ENCODE measurements at places on chromosomes 5 and 9. TPM values are rescaled to one million over a fixed set of nuclear protein-coding genes. Genes with fewer than 3 reads are reported as not detected.

GRCh38 chr9:91865041-91865440 lies 85.0 kb downstream of the ROR2 start:
- H3K4me3 ChIP-seq: no peak overlapping the region
- no peak for DNase-seq
- no peak overlapping the region for H3K27ac ChIP-seq
- H3K27me3 ChIP-seq: no peaks in the 10 kb centered on the region
- H3K36me3 ChIP-seq: no peaks in the 10 kb centered on the region

The AFAP1L1 gene
- 0.45 TPM for total RNA-seq

The SPAG8 gene
- 0.29 TPM for total RNA-seq

DNA sequence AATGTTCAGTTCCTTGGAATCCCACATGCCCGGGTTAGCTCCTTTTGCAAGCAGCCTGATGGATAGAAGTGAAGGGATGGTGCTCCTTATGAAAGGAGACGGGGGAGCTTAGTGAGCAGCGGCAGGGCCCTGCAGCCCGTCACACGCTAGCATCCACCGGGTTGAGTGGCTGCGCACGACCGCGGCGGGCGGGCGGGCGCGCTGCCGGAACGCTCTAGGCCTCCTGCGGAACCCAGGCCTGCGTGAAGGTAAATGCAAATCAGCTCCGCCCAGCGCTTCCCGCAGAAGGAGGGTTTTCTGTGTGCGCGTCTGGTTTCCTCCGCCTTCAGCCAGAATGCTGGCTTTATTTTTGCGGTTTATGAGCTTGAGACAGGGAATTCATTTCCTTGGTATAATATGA lies 19.8 kb downstream of the IL12B start:
- peak overlapping the region; percentile 23 for H3K4me3 ChIP-seq
- no peaks in the 10 kb centered on the region for H3K36me3 ChIP-seq
- DNase-seq: no peak
- peaks cover 4% of the 10 kb centered on the region for H3K4me1 ChIP-seq
- H3K27ac ChIP-seq: no peak overlapping the region
- H3K27me3 ChIP-seq: no peaks in the 10 kb centered on the region

DNA sequence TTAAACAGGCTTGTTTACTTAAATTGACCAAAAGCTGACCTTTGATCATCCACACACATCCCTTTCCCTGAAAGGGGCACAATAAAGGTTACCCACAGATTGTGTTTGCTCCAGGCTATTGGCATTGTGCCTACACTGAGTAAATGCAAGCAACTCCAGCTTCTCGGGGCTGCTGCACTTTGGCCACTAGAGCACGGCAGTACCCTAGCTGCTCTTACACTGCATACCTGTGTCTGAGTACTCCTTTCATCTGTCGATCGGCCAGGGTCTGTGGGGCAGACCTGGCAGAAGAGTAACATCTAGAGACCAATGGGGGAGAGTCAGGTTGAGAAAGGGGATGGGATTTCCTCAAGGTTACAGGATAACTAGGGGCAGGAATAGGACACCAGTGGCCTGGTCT lies 281.9 kb upstream of the NMUR2 start:
- DNase-seq: no peak
- no peaks in the 10 kb centered on the region for H3K27me3 ChIP-seq
- no peak overlapping the region for H3K27ac ChIP-seq
- no peak overlapping the region for H3K4me3 ChIP-seq
- H3K4me1 ChIP-seq: no peaks in the 10 kb centered on the region

The TNFSF8 gene
- 0.20 TPM for total RNA-seq

The PCDHAC2 gene
- not detected for total RNA-seq

GRCh38 chr9:76198336-76198735 lies 195.9 kb downstream of the RFK start:
- H3K27ac ChIP-seq: no peak overlapping the region
- no peak overlapping the region for H3K4me3 ChIP-seq
- H3K4me1 ChIP-seq: no peaks in the 10 kb centered on the region

- no peak for DNase-seq
- no peaks in the 10 kb centered on the region for H3K36me3 ChIP-seq
These were observed 14.9 kb upstream of the CTXN3 start for GRCh38 chr5:127634007-127634406.

DNA sequence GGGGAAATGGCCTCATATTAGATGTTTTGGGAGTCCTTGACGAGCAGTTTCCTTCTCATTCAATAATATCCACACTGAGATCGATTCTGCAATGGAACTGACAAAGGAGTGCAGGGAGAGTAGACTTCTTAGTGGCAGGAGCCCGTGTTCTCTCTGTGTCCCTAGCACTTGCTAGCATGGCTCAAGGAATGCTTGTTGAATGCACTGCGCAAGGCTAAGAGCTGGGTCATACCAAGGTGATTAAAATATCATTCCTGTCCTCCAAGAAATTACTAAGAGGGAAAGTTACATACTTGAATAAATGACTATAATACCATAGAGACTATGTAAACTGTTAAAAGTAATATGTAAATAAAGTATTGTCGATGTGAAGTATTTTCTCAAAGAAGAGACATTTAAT lies 630.1 kb downstream of the IRX1 start:
- no peaks in the 10 kb centered on the region for H3K4me1 ChIP-seq
- no peaks in the 10 kb centered on the region for H3K36me3 ChIP-seq
- H3K27ac ChIP-seq: no peak overlapping the region
- no peak overlapping the region for H3K4me3 ChIP-seq

DNA sequence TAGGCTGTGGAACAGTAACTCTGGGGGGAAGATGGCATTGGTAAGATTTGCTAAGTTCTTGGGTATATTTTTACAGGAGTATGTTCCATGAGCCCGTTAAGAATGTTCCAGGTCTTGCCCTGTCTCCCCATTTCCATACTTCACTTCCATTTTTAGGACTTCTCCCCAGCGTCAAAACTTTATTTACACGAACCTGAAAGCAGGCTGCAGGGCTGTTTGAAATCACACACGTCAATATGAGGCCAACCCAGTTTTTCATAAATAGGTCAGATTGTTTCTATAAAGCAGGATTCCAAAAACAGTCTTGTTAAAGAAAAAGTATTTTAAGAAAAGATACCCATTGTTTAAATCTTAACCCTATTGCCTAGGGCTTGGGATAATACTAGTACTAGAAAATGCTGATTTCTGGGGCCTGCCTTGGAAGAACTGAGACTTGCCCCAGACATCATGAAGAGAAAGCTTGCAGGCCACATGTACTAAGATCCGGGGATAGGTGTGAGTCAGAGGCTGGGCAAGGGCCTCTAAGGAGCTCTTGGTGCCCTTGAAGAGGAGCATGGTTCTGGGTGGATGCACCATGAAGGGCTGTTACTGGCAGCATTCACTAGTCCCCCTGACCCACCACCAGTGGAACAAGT lies 24.2 kb downstream of the TRIO start:
- H3K27me3 ChIP-seq: no peaks in the 10 kb centered on the region
- H3K27ac ChIP-seq: no peak overlapping the region
- H3K4me1 ChIP-seq: peaks cover 40% of the 10 kb centered on the region
- no peak overlapping the region for H3K4me3 ChIP-seq
- no peak for DNase-seq

The SPINK14 gene
- not detected for total RNA-seq

The SLC25A48 gene
- 1.6 TPM for total RNA-seq

- no peaks in the 10 kb centered on the region for H3K27me3 ChIP-seq
- no peak overlapping the region for H3K27ac ChIP-seq
- peaks cover 5% of the 10 kb centered on the region for H3K4me1 ChIP-seq
- no peaks in the 10 kb centered on the region for H3K36me3 ChIP-seq
- H3K4me3 ChIP-seq: no peak overlapping the region
- peak; percentile 11 for DNase-seq
These were observed 145.2 kb downstream of the EDIL3 start for GRCh38 chr5:84239494-84239893.

DNA sequence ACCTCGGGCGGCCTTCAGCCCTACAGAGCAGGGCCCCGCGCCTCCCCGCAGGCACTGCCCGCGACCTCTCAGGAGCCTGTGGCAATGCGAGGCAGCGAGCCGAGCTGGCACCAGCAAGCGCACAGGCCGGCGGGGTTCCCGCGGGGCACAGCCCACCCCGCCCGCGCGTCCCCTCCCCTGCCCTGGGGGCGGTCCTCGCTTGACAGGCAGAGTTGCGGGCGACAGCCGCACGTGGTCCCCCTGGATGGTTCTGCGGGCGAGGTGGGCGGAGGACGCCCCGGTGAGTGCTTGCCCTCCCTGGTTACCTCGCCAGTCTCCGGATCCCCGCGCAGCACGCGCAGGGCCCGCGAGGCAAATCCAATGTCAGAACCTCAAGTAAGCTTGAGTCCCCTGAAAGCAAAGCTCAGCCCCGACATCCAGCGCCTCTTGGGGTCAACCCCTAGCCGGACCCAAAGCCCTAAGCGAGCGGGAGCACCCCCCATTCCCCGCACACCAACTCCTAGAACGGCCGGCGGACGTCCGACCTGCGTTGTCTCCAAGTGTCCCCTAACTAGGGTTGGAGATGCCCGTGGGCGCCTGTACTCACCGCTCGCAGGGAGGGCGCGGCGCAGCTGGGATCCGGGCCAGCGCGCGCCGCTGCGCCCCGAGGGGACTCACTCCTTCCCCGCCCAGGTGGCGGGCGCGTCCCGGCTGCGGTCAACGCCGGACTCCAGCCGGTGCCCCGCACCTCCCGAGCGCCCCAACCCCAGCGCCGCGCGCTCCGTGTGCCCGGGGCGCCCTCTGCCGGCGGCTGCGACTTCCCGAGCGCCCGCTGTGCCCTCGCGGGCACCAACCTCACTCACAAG lies at the start of gene DRD1:
Gene DRD1, minus strand, starts transcription at position 123 of the 845 bp plus-strand sequence. CDS start 1,083 bp downstream, outside the sequence.
- H3K27ac ChIP-seq: peak within 1 kb of the TSS; percentile 32
- no peaks in the 10 kb centered on the region for H3K4me1 ChIP-seq
- peak; percentile 31 for DNase-seq
- no peaks in the 10 kb centered on the region for H3K36me3 ChIP-seq

DNA sequence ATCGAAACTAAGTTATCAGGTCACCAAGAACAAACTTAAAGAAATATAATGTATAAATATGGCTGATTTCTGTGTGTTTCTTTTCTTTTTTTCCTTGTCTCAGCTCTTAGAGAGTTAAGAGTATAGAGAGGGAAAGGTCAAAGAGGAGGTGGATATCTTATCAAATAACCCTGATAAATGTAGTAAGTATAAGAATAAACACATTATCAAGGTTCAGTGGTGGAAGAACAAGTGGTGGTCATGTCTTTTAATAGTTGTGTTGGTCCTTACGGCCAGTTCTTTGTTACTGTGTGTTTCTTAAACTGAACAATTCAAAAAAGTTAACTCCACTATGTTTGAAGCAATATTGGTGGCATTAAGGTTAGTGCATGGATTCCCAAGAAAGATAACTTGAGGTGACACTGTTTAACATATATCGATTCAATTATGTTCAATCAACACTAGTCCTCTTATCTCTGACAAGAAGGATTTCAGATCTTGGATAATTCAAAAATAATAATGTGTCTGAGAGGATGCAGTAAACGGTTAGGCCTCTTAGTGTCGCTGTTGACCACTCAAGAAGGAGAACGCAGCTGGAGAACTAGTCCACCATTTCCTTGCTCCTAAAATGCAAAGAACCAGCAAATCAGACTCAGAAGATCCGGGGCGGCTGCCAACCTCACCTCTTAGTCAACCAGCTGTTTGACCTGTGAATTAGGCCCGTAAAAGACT lies at the start of gene PCDHGA3:
Gene PCDHGA3, plus strand, starts transcription at position 588 of the 711 bp plus-strand sequence. CDS start 205 bp downstream, outside the sequence.
- H3K27ac ChIP-seq: no peak within 1 kb of the TSS
- no peaks in the 10 kb centered on the region for H3K27me3 ChIP-seq
- no peaks in the 10 kb centered on the region for H3K4me1 ChIP-seq

DNA sequence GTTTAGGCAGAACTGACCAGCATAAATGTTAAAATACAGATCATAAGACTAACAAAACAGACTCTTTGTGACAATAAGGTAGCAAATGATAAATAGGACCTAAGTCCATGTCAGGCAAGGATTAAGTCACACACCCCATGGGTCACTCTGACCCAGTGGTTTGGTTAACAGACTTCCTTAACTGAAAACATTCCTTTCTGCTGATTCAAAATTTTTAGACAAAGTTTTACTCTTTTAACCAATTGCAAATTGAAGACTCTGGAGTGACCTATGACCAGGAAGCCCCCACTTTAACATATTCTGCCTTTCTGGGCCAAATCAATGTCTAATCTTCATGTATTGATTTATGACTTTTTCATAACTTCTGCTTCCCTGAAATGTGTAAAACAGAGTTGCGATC lies 4.9 kb upstream of the NXNL2 start:
- H3K36me3 ChIP-seq: no peaks in the 10 kb centered on the region
- no peak for DNase-seq
- no peaks in the 10 kb centered on the region for H3K27me3 ChIP-seq
- H3K4me1 ChIP-seq: peaks cover 10% of the 10 kb centered on the region
